ENCODE measurements at places on chromosomes 12 and 14.

GRCh38 chr12:129901254-129901653 is 2.6 kb downstream of the TMEM132D start:
- DNase-seq, result no peak

- no peak for DNase-seq
Measured at GRCh38 chr14:99749763-99750715, 43.2 kb upstream of the EML1 start.

DNA sequence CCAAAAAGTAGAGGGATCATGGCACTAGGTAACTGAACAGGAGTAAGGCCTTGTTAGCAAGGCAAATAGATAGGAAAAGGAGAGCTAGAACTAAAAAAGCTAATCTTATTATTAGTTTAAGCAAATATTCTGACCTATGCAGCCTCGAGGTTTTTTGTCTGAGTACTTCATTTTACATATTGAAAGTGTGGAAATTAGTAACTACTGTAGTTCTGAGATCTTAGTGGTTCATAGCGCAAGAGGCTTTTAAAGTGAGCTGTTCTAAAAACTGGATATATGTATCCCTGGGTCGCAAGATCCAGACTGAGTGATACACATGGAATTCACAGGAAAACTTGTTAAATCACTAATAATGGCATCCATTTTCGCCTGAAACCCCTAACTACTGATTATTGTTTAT is 411.0 kb upstream of the SOX5 start:
- no peak for DNase-seq

DNA sequence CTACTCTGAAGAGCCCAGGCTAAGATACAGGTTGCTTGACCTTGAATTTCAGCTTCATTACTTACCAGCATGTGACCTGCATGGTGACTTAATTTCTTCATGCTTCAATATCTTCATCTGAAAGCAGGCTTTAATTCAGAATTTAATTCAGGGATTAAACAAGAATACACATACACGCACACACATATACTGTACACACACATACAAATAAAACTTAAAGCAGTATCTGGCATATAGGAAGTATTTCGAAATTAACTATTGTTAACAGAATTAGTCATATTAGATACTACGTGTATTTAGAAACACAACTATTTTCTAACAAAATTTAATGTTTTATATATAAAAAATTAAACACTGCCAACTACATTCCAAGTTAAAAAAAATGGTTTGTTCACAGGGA is 640.3 kb downstream of the SLC6A15 start:
- DNase-seq, result no peak

GRCh38 chr12:13976880-13977279 is 4.5 kb downstream of the GRIN2B start:
- DNase-seq, result no peak

- DNase-seq, result no peak
Measured at GRCh38 chr12:51788876-51789275, 59.6 kb downstream of the FIGNL2 start.

- DNase-seq, result no peak
Measured at GRCh38 chr14:31965735-31966598, 111.1 kb upstream of the ARHGAP5 start.

DNA sequence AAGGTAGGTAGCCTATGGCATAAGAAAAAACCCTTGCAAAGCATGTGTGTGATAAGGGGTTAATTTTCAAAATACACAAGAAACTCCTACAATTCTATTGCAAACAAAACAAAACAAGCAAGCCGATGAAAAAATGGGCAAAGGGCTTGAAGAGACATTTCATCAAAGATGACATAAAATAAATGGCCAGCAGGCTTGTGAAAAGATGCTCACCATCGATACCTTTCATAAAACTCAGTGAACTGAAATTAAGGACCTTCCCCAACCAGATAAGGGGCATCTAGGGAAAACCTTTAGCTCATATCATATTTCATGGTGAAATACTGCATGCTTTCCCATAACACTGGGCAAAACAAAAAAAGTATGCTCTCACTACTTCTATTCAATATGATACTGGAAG is 131.2 kb downstream of the PPM1H start:
- no peak for DNase-seq

- DNase-seq, result no peak
Measured at GRCh38 chr12:123532019-123532418, 1.5 kb downstream of the RILPL1 start.

GRCh38 chr12:97426492-97427116 is 36.0 kb upstream of the RMST start:
- no peak for DNase-seq

DNA sequence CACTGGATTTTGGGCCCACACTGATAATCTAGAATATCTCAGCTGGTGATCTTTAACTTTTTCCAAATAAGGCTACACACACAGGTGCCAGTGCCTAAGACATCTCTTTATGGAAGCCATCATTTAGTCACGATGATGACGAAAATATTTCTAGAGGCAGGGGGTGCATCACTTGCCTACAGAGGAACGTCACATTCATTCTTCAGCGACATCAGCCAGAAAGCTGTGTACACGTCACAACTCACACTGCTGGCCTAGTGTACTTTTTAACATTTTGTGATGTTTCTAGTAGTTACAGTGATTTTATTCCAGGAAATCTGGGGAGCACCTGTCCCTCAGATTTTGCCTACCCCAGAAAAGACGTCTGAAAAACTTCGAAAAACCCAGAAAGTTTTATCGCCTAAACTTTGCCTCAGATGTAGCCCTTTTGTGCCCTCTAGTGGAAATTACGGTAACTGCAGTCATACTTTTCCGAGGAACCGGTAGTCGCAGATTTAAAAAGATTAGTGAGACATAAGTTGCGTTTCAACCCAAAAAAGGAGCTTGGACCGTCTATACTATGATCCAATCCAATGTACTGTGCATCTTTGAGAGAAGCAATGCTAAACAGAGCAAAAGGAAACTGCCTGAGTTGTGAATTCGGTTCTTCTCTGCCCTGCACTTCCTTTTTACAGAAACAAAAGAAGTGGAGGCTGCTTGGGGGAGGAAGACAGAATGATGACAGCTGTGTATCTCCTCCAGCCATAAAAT is 64.3 kb upstream of the STON2 start:
- peak; percentile 17 for DNase-seq

DNA sequence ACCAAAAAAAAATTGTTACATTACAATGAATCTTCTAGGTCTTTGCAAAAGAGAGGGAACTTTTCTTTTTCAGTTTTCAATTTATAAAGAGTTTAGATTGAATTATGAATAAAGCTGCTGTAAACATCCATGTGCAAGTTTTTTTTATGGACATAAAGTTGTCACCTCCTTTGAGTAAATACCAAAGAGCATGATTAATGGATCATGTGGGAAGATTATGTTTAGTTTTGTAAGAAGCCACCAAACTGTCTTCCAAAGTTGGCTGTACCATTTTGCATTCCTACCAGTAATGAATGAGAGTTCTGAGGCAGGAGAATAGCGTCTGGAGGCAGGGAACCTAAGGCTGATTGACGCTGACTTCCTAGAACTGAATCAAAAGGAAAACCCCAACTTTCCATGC is 30.2 kb downstream of the LEMD3 start:
- no peak for DNase-seq

- DNase-seq, result no peak
Measured at GRCh38 chr12:89328151-89329030, 23.9 kb downstream of the DUSP6 start.

GRCh38 chr14:65470404-65470880 is 57.9 kb downstream of the FUT8 start:
- DNase-seq, result no peak

DNA sequence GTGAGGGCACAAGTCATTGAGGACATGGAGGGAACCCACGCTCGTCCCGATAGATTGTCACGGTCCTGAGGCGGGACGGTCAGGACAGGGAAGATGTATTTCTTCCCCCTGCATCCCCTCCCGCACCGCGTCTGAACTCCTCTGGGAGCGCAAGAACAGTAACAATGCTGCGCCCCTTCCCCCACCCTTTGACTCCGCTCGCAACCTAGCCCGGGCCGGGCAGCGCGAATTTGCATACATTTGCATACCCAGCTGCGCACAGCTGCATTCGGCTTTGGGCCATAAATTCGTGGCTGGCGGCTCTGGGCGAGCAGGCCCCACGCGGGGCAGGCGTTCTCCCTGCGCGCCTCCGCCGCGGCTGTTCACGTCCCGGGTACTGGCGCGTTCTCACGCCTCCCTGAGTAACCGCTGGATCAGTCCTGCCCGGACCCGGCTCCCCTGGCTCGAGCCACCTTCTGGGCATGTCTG is 29.0 kb upstream of the SMUG1 start:
- no peak for DNase-seq

GRCh38 chr12:99513066-99513465 is 134.5 kb upstream of the GARIN6 start:
- DNase-seq, result no peak

DNA sequence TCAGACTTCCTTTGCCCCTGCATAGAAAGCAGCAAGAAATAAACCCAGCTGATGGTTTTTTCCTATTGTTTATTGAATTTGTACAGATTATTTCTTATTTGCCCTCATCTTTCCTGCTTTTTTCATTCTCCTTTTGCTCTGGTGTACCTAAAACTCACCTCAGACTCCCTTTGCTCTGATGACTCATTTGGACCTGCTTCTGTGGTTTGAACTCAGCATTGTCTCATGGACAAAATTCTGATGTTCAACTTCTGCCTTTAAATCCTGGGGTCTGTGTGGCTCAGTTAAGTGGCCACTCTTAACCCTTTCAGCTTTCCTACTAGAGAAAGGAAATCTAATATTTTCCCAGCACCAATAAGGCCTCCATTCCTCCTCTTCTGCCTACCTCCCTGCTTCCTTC is 3.5 kb upstream of the SENP1 start:
- no peak for DNase-seq

DNA sequence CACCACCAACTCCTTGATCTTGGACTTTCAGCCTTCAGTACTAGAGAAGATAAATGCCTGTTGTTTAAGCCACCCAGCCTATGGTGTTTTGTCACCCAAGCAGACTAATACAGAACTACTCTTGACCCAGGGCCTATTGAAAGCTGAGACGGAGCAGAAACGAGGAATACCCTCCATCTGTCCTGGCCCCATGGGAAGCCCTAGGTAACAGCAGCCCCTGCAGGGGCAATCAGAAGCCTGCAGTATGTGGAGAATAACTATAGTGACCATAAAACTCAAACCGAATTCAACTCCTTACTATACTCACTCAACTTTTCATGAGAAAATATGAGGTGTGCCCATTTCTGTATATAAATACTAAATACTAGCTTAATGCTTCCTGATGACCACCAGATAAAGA is 307.4 kb downstream of the NUAK1 start:
- no peak for DNase-seq

DNA sequence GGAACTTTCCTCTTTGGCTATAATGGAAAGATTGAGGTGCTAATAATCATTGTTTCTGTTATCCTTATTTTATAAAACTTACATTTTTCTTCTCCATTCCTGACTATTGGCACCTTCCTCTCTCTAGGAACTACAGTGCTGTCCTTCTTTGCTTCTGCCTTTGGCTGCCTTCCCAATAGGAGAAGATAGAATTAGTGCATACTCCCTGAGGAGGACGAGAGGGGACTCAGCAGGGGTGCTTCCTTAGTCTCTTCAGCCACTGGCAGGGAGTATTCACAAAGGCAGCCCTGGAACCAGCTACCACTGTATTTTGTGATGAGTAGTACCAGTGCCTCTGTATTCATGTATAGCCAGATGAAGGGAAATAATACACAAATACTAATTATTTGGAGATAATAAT is 208.5 kb downstream of the FOXG1 start:
- DNase-seq, result no peak

All from stimulated activated CD8-positive, alpha-beta memory T cell treated with anti-CD3 and anti-CD28 coated beads, Interleukin-7, amount 100 ng/mL, for 1 hour (primary cell).